ENCODE measurements at places on chromosomes 5 and 9.
A peak's percentile ranks its signal among the peaks of the same experiment; 100 is the strongest.

GRCh38 chr9:98866435-98867102 lies 59.1 kb downstream of the GALNT12 start:
- no peak for DNase-seq

DNA sequence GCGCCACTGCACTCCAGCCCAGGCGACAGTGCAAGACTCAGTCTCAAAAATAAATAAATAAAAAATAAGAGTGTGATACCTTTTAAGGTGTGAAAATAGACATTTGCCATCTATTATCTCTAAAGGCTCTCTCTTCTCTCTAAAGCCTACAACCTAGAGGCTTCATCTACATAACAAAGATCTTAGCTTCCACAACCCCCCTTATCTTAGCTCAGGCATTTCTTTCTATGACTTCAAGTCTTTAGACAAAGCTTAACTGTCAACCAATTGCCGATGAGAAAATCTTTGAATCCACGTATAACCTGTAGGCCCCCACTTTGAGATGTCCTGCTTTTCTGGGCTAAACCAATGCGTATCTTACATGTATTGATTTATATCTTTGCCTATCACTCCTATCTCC lies 64.9 kb upstream of the ADAMTS19 start:
- DNase-seq: no peak

- no peak for DNase-seq
These were observed 34.3 kb downstream of the MTMR12 start for GRCh38 chr5:32278406-32278805.

GRCh38 chr9:96513622-96514021 lies 63.7 kb downstream of the HABP4 start:
- DNase-seq: no peak

GRCh38 chr5:64792469-64792868 lies 23.7 kb downstream of the CWC27 start:
- DNase-seq: no peak

- no peak for DNase-seq
These were observed 17.4 kb upstream of the ASPN start for GRCh38 chr9:92499701-92500100.

DNA sequence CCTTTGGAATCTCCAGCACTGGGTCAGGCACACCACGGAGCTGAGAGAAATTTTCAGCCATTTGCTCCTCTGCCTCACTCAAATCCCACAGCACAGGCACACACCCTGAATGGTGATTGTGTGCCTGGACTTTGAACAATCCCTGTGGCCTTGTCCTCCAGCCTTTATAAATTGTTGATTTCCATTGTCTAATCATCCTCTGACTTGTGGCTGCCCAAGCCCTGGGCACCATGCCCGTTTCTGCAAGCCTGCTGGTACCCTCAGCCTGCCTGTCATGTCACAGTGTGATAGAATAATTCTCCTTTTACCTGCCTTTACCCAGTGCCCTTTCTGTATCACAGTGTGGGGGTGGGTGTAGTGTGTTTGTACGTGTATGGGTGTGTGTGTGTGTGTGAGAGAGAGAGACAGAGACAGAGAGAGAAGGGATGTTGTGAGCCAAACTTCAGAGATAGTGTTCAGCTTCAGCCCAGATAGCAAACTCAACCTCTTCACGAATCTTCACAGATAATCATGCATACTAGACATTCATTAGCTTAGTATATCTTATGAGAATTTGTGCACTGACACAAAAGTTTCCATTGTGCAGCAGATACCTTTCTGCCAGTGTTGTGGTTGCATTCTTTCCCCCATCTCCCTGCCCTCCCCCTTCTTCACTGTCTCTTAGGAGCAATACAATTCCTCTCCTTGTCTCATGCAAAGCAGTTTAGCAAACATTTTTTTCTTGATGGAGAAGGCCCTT lies 27.8 kb upstream of the SLC44A1 start:
- no peak for DNase-seq

GRCh38 chr5:83632874-83633273 lies 87.8 kb downstream of the HAPLN1 start:
- peak; percentile 16 for DNase-seq

GRCh38 chr5:32475334-32476097 lies 31.0 kb upstream of the ZFR start:
- DNase-seq: no peak

DNA sequence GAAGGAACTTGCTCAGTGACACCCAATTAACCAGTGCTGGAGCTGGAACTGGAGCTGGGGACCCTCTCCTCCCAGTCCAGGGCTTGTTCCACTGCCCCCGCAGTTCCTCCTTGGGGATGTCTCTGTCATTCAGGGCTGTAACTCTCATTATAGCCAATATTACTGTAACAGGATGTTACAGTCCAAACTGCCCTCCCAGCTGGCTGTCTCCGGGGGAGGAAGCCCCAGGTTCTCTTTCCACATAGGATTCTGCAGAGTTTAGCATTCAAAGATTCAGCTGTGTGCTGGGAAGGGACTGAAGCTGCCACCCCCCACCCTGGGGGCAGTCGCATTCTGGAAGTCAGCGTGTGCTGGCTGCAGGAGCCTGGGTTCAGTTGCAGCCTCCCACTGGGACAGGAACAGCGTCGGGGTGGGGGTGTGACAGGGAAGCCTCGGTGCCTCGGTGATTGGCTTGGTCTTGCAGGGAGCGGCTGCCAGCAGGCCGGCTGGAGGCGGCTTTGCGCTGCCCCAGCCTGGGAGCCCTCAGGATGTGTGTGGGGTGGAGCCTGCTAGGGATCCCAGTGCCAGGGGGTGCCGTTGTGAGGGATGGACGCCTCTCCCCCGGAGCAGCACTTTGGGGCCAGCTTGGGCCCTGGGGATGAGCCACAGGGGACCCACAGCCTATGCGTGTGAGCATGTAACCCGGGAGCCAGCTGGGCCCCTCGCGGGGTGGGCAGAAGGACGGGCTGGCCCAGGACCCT lies 101.1 kb downstream of the RGS3 start:
- peak; percentile 40 for DNase-seq

DNA sequence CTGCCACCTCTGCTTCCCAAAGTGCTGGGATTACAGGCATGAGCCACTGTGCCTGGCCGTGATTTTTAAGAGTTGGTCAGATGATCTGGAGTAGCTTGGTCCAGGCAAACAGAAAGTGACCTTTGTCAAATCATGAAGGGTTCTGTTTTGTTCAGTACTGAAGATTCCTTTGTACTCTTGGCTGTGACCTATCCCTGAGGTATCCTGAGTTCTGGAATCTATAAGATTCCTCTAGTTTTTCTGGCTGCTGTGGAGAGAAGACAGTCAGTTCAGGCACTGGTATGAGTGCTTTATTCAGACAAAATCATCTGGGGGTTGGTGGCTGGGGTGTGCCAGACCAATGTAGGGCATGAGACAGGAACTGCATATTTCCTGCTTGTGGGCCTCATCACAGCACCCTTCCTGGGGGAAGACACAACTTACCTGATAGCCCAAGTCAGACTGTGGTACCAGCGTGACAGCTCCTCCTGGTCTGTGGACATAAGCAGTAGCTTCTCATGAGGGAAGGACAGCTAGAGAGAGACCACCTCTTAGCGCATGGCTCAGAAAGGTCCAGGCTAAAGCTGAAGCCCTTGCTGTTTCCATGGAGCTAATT lies 3.1 kb downstream of the ARHGEF39 start:
- no peak for DNase-seq

GRCh38 chr5:164235300-164235891 lies 730.0 kb downstream of the MAT2B start:
- no peak for DNase-seq

GRCh38 chr9:91302831-91303230 lies 58.9 kb downstream of the AUH start:
- peak; percentile 27 for DNase-seq
